Left ventricle myocardium superior (tissue), 1 donor: ENCODE measurements at places on chromosomes 7 and 10.

GRCh38 chr7:123782071-123782798 lies 33.4 kb upstream of the WASL start:
- no peak for DNase-seq

DNA sequence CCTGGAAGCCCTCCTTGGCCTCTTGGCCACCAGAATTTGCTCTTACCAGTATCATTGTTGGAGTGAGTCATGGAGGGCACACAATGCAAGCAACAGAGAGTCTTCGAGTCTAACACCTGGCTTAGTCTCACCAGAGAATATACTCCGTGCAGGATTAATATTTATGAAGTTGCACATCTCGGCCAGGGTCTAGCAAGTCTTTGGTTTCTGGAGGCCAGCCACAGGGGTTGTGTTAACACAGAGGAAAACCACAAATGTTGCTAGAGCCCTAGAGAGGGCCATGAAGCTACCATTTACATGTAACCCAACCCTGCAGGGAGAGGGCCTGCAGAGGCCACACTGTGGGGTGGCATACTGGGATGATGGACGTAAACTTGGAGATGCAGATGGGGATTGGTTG lies 71.8 kb downstream of the MTPN start:
- no peak for DNase-seq

GRCh38 chr10:124198871-124199270 lies 105.5 kb upstream of the CHST15 start:
- DNase-seq, result no peak

- DNase-seq, result no peak
These were observed 177.2 kb downstream of the SEM1 start for GRCh38 chr7:96532428-96532935.

- no peak for DNase-seq
These were observed 115.5 kb upstream of the ZNF438 start for GRCh38 chr10:31147210-31147608.

GRCh38 chr7:98617051-98617959 lies at the start of gene NPTX2:
NPTX2 (plus strand) TSS chr7:98617285; CDS start chr7:98617462, 177 bp downstream.
- peak; percentile 77 for DNase-seq

GRCh38 chr7:154881026-154881425 lies 121.9 kb downstream of the PAXIP1 start:
- DNase-seq, result no peak

DNA sequence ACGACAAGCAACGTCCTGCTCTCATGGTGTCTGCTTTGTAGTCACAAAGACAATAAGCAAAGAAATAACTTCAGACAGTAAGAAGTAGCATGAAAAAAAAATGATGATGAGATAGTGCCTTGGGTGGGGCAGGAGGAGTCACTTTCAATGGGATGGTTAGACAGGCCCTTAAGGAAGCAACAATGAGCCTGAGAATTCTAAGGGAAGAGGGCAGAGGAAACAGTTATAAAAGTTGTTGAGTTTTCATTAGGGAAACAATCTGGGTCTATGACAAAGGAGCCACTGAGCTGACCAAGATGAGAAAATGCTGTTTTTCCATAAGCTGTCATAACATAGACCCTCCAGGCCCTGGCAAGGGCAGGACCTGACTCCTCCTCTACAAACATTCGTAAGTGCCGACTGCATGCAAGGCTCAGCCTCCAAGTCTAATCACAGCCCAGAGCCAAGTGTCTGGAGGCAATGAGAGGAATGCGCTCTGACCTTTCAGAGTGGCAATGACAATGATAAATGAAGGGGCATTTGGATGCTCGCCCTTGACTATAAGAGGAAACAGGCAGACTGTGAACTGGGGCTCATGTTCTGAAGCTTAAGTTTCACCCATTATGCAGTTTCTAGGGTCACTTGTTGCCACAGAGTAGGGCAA lies 43.7 kb downstream of the PPP1R3C start:
- DNase-seq, result peak; percentile 45

- DNase-seq, result no peak
These were observed 95.0 kb downstream of the CNOT4 start for GRCh38 chr7:135414850-135415439.

GRCh38 chr7:142379201-142379885 lies 121.5 kb upstream of the PRSS58 start:
- no peak for DNase-seq

DNA sequence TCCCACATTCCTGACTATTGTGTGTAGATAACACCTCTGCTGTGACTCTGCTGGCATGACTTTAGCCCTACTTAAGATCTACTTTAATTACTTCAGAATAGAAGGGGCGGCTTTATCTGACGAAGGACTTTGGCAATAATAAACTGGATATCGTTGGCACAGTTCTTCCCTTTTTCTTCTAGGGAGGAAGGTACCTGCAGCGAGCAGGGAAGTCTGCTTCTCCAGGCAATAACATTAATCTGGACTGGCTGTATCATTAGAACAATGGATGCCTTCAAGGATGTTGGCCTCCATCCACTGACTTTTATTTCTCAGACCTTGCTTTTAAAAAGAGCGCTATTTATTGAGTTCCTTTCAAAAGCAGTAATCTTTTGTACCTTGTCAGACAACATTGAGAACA lies 172.6 kb upstream of the THSD7A start:
- DNase-seq, result no peak

DNA sequence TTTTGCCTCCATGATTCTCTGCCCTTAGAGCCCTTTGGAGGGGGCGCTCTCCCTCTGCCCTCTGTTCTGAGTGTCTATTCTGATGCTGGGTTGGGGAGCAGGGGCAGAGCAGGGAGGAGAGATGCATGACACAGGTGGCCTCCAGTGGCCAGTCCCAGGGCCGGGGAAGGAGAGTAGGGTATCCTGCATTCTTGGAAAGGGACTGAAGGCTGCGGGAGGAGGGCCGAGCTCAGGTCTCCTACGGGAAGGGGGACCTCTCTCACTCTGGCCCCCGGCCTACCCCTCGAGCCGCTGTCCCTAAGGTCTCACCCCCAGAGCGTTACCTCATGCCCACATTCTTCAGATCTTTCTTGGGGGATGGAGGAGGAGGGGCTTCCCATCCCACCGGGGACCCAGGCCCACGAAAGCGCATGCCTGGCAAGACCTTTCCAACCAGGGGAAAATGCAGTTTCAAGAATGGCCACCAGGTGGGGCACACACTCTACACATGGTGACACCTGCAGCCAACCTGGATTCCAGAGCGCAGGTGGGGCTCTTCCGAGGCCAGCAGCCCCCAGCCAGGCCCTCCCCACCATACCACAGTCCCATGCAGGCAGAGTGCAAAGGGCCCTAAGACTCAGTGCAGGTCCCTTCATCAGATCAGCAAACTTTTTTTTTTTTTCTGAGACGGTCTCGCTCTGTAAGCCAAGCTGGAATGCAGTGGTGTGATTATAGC lies 86.4 kb downstream of the MYL10 start:
- peak; percentile 64 for DNase-seq

- DNase-seq, result peak; percentile 58
These were observed 161.3 kb downstream of the SLIT1 start for GRCh38 chr10:97024168-97025073.

DNA sequence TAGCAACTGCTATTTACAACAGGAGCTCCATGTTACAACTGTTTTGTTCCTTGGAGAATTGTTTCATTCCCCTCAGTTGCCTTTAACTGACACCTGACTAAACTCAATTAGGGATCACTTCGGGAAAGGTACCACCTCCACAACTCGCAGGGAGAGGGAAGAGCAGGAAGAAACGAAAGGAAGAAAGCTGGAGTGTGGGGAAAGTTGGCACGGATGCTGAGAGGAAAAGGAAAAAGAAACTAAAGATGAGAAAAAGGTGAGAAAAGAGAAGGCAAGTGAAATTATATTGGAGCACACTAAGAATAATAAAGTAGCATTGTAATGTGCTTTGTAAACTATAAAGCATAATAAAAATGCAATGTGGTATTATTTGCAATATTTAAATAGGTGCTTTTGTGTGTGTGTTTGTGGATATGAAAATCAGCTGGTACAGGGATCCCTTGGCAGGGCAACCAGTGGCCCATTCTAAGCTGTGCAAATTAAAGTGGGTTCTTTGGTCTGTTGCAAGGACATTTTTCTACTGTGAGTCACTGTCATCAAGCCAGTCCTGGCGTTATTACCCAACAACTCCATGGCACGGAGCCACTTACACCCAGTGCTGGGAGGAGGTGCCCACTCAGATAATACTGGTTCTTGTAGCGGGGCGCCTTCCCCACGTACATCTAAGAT lies 45.9 kb downstream of the HIPK2 start:
- peak; percentile 86 for DNase-seq

- no peak for DNase-seq
These were observed 15.1 kb upstream of the NEUROG3 start for GRCh38 chr10:69588358-69588757.

DNA sequence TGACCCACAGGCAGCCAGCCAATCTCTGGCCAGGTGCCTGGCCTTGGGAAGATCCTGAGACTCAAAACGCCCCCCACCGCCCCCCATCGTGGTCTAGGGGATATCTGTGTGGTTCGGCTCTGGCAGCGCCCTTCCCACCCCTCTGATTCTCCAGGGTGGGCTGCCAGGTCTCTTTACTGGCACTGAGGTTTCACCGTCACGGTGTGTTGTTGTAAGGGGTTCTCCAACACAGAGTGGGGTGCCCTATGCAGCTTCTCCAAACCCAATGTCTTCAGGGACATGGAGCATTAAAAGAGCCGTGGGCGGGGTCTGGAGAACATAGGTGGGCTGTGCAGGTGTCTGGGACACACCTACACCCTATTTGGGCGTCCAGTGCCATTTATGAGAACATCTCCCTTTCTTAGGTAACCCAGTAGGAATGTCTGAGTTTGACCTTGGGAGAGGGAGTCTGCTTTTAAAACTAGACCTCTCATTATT lies 1.5 kb downstream of the MAFK start:
- DNase-seq, result no peak

DNA sequence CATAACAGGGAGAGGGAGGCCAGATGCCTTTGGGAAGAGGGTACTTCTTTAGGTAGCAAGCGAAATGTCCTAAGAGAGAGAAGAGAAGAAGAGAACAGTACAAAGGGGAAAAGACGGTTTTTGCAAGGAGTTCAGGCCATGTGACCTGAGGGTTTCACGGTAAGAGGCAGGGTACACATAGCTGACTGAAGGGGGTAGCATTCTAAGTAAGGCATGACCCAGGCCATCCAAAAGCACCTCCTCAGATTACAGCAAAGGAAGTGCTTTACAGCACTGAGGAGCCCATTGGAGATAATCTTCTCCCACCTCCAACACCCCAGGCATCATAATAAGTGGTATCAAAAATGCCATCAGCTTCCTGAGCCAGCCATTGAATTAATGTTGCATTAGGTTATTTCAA lies 258.2 kb upstream of the NPY start:
- DNase-seq, result no peak

DNA sequence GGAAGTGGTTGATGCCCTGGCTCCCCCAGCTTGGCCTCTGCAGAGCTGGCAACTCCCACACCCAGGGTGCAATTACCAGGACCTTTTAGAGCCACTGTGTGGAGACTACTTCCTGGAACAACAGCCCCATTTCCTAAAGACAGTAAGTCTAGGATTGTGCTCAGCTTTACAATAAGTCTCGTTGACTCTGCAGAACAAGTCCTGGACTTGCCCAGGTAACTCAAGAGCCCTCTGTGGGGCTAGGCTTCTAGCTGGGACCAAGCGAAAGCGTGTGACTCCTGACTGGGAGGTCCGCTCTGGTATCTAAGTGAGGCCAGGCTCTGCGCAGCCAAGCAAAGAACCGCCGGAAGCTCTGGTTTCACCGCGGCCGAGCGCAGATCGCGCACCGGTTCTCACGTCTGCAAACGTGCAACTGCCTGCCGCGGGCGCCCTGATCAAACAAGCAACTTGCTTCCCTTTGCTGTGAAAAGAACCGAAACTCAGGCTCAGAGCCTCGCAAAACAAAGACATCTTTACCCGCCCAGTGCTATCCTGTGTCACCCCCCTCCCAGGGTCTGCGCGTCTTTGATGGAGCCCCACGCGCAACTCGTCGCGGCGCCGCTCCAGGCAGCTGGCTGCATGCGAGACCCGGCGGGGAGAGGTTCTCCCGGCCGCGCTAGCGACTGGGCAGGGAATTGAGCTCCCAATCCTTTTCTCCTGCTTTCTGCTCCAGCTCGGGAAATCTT lies 4.4 kb upstream of the PDLIM1 start:
- DNase-seq, result peak; percentile 66

- no peak for DNase-seq
These were observed 57.2 kb downstream of the MAD1L1 start for GRCh38 chr7:2175514-2175913.

DNA sequence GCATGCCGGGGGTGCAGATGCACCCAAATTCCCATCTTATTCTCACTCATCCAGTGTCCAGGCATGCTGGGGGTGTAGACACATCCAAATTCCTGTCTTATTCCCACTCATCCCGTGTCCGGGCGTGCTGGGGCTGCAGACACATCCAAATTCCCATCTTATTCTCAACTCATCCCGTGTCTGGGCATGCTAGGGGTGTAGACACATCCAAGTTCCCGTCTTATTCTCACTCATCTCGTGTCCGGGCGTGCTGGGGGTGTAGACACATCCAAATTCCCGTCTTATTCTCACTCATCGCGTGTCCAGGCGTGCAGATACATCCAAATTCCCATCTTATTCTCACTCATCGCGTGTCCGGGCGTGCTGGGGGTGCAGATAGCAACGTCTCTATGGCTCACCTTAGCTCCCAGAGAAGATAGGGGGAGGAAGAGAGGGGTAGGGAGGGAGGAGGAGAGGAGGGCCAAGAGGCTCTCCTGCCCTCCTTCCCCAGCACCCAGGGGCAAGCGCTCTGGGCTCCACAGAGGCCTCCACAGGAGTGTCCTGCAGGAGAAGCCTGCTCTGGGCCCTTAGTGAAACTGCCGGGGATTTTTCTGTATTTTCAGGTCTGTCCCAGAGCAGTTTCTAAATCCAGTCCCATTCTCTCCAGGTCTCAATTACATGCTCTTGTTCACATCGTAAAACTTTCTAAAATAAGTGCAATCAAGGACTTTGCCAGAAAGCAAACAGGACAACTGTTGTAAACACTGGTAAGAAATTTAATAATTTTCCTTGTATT lies 210.8 kb downstream of the DIP2C start:
- no peak for DNase-seq

DNA sequence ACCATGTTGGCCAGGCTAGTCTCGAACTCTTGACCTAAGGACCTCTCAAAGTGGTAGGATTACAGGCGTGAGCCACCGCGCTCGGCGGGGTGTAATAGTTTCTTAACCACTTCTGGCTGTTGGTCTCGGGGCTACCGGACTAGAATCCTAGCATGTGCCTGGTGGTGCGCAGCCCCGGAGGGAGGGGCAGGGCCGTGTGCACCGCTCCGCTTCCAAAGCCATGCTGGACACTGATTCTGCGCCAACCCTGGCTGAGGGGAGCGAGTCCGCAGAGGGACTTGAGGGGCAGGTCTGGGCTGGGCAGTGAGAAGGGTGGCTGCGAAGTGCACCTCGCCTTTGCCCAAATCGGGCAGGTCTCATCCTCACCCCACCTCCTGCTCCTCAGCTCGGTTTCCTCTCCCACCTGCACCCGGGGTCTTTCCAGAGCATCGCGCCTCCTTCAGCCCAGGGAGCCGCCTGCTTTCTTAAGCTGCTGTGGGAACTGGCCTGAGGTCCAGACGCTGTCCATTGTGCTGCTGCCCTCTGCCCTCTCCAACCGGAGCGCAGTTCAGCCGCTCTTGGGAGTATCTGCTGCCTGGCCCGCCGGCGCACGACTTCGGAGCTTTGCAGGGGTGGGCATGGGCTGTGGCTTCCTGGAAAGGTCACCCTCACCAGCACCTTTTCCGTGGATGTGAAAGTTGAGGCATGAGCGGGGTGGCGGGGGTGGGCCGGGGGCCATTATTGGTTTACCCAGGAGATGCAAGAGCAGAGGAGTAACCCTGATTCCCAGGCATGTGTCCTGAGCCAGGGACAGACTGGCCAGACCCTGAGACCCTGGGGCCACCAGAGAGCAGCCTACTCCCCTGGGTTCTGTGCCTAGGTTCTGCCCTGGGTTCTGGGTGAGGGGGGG lies 422.6 kb upstream of the NUPR2 start:
- no peak for DNase-seq

- DNase-seq, result no peak
These were observed 7.0 kb downstream of the CUX1 start for GRCh38 chr7:101824440-101824839.

GRCh38 chr10:60266513-60266912 lies 123.2 kb downstream of the ANK3 start:
- no peak for DNase-seq
